ENCODE measurements at places on chromosomes 3 and 15. TPM values are rescaled to one million over a fixed set of nuclear protein-coding genes. Genes with fewer than 3 reads are reported as not detected.

DNA sequence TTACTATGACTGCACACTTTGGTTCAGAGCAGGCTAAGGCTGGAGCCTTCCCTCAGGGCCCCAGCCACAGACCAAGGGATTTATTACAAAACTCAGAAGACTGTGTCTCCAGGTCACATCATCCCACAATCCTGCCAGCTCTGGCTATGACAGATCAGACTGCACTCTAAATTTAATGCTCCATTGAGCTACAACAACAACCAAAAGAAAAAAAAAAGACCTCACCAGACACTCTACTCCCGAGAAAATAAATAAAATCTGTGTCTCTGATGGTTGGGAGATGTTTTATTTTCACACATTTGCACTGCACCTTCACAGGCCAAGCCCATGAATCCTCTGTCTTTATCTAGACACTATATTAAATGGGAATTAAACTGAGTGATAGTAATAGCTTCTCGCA is 50.8 kb upstream of the CTNNB1 start:
- H3K4me1 ChIP-seq, result no peaks in the 10 kb centered on the region
- DNase-seq, result no peak
- no peak overlapping the region for H3K27ac ChIP-seq
- no peak overlapping the region for H3K4me3 ChIP-seq

MST1R gene
- total RNA-seq, result 4.0 TPM

GRCh38 chr3:76024640-76025039 is 239.3 kb upstream of the ZNF717 start:
- no peak for DNase-seq
- no peaks in the 10 kb centered on the region for H3K4me1 ChIP-seq
- H3K4me3 ChIP-seq, result no peak overlapping the region
- no peaks in the 10 kb centered on the region for H3K36me3 ChIP-seq

GRCh38 chr3:12532182-12532581 is 13.1 kb downstream of the MKRN2OS start:
- H3K36me3 ChIP-seq, result peaks cover 26% of the 10 kb centered on the region
- H3K27ac ChIP-seq, result no peak overlapping the region
- DNase-seq, result no peak
- H3K27me3 ChIP-seq, result no peaks in the 10 kb centered on the region
- no peaks in the 10 kb centered on the region for H3K4me1 ChIP-seq
- no peak overlapping the region for H3K4me3 ChIP-seq
